HFF-Myc (cell line): ENCODE measurements at places on chromosomes 2 and 18.

DNA sequence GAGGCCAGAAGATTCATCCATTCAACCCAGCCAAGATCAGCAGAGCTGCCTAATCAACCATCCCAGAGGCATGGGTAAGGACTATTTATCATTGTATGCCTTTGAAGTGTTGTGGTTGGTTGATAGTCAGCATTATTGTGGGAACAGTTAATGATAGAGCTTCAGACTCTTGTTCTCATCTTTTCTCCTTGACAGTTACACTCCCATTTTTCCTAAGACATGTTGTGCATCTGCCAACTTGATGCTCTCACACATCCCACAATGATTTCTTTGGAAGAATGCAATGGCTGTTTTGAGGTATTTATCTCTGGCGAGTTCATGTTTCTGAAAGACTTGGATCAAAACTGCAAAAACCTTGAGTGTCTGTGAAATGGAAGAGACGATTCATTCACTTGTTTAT is 55.4 kb downstream of the FASTKD2 start:
- DNase-seq = no peak

DNA sequence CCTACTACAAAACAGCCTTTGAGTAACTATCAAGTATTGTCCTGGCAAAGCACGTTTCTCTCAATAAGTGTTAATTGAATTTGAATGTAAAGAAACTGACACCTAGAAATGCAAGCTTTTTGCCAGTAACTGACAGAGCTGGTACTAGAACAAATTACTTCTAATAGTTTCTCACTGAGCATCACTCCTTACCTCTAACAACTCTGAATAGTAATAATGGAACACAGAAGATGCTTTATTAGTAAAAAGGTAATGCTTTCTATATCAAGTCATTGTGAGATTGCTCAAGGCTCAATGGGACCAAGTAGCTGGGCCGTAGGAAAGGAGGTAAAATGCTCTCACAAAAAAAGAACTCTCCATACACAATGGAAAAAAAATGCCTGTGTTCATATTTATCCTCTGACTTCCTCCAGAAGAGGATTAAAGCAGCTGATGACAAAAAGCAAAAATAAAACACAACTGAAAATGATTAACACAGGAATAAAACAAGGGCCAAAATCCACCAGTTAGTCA is 11.8 kb downstream of the RASGRP3 start:
- no peak for DNase-seq

GRCh38 chr2:23452853-23453420 is 68.0 kb downstream of the KLHL29 start:
- DNase-seq = no peak

GRCh38 chr2:42494355-42495233 is 812 bp upstream of the KCNG3 start:
- DNase-seq = peak; percentile 41

GRCh38 chr18:37160038-37160820 is 331.3 kb downstream of the KIAA1328 start:
- DNase-seq = no peak

GRCh38 chr2:185128346-185128745 is 530.0 kb downstream of the ZNF804A start:
- DNase-seq = no peak

DNA sequence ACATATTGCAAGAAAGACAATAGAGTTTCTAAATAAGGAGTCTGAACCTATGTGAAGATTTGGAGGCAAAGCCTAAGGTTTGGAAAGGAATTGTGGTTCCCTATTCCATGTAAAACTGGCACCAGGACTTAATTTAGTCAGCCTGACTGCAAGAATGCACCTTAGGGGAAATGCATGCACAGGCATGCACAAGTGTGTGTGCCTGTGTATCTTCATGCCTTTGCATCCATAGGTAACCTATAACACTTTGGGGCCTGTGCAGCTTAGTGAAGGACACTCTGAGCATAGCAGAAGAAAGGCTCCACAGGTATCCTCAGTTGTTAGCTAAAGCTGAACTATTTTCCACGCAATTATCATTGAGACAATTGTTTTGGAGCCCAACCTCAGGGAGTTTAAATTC is 73.4 kb downstream of the RPRM start:
- DNase-seq = no peak

GRCh38 chr18:70195852-70196434 is 9.5 kb downstream of the RTTN start:
- DNase-seq = no peak

GRCh38 chr2:50490991-50491390 is 540.9 kb downstream of the NRXN1 start:
- DNase-seq = no peak

- DNase-seq = no peak
These were observed 72.6 kb upstream of the FIGN start for GRCh38 chr2:163808406-163808805.

DNA sequence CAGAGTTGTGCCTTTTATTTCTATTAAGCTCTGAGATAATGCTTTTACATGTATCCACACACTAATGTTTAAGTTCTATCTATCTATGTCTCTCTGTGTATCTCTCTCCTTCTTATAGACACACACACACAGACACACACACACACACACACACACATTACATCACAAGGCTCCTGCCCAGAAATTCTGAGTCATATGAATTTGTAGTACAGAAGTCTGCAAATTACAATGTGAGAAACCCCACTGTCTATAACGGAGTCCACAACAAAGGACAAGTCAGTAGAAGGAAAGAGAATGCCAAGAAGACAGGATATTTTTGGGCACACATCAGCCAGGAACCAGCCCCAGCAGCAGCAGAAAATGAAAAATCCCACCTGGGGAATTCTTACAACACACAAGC is 142.4 kb downstream of the EN1 start:
- no peak for DNase-seq

- DNase-seq = no peak
These were observed 115.5 kb upstream of the ATP8B1 start for GRCh38 chr18:57918601-57919000.

DNA sequence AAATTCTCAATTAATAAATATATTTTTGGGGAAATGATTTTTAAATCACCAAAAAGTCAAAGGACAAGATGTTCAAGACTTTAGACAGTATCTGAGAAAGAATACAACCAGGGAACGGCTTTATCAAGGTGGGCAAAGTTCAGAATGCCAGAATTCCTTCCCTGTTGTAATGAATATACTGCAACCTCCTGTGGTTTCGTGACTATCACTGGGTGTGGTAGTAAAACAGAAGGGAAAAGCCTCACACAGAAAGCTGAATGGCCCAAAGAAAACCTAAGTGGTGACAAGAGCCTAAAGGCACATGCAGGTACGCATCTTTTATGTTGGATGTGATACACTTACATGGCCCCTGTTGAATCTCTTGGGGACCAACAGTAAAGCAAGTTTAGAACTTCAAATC is 37.1 kb downstream of the MBD2 start:
- no peak for DNase-seq

DNA sequence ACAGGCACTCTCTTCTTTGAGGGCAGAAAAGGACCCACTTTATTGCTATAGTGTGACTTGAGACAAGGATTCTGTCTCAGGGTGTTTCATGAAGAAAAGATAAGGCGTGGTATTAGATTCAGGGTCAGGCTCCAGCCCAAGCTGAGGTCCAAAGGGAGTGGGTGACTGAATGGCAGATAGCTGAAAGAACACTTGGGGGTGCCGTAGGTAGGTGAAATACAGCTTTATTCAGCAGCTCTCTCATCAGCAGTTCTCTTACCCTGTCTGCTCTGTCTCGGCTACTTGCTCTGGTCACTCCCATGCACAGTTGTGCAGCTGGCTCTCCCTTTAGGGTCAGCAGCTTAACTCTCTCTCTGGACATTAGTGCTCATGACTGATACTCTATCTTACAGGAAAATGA is 379.9 kb downstream of the LPIN1 start:
- no peak for DNase-seq

DNA sequence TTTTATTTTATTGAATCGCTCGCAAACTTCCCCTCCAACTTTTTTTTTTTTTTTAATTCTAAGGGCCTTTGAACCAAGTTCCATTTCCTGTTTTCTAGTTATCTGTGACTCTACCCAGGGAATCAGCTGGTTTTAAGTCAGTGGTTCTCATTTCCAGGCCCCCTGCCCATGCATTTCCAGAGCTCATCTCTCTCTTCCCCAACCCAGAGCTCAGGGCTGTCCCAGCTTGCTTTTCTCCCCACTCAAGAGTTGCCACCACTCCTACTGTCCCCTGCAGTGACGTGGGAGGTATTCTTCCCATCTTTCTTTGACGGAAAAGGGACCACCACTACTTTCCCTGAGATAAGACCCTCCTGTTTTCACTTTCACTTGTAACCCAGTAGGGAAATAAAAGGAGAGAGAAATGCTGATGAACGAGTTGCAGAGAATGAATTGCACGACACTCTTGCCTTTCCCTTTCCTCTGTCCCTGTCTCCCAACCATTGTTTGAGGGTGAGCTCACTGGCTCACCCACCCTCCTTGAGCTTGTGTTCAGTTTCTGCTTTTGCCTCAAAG is 42.1 kb downstream of the TET3 start:
- no peak for DNase-seq

DNA sequence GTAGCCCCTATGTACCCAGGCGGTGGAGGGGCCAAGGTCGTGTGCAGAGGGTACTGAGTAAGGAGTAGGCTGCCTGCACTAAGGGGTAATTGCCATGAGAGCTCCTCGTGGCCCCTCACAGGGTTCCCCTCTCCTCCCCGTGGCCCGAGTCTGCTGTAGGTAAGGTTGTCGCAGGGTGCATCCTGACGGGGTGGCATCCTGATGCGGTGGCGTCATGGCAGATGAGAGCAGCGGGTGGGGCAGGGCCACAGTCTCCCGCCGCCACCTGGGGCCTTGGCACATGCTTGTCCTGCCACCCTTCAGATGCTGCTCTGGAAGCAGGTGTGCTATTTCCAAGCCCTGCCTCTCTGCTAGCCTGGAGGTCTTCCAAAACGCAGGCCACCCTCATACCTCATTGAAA is 89.7 kb downstream of the EIPR1 start:
- DNase-seq = no peak

DNA sequence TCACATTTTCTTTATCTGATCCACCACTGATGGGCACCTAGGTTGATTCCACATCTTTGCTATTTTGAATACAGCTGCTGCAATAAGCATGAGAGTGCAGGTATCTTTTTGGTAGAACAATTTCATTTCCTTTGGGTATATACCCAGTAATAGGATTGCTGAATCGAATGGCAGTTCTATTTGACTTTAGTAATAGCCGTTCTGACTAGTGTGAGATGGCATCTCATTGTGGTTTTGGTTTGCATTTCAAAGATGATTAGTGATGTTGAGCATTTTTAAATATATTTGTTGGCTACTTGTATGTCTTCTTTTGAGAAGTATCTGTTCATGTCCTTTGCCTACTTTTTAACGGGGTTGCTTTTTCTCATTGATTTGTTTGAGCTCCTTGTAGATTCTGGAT is 72.3 kb downstream of the CCDC138 start:
- DNase-seq = no peak

- no peak for DNase-seq
These were observed 132.0 kb upstream of the RGPD4 start for GRCh38 chr2:107694667-107695066.

GRCh38 chr18:8673256-8674209 is 31.8 kb upstream of the MTCL1 start:
- no peak for DNase-seq

GRCh38 chr2:238100049-238100820 is at the start of gene ESPNL:
ESPNL (plus strand) TSS chr2:238100340; CDS start chr2:238100420, 80 bp downstream.
- DNase-seq = no peak

- no peak for DNase-seq
These were observed 425.8 kb upstream of the POU3F3 start for GRCh38 chr2:104428155-104428554.

DNA sequence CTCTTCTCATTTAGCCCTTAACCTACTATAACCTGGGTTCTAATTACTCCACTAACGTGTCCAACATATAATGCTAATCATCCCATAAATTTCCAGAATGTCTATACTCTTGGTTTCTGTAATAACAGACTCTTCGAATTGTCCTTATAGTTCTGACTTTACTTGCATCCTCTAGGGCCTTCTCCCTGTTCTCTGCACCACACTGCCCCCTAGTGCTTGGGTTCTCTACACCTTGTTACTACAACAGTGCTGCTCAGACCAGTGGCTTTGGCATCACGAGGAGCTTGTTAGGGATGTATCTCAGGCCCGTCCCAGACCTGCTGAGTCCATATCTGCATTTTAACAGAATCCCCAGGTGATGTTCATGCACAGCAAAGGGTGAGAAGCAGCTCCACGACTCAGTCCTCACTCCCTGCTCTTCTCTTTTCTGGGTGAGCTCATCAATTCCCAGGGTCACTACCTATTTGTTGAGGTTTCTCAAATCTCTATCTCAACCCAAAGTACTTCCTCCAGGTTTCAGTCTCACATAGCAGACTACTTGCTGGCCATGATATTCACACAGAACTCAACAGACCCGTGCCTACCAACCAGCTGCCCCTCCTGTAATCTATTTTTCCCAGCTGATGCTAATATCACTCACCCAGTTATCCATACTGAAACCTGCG is 14.5 kb upstream of the DDX1 start:
- DNase-seq = peak; percentile 77

- no peak for DNase-seq
These were observed 26.5 kb upstream of the CREB1 start for GRCh38 chr2:207503234-207503633.

- DNase-seq = no peak
These were observed 70.3 kb downstream of the TMEM17 start for GRCh38 chr2:62435720-62436119.

- no peak for DNase-seq
These were observed 23.9 kb downstream of the PMAIP1 start for GRCh38 chr18:59923539-59924196.

- DNase-seq = peak; percentile 61
These were observed 39.7 kb upstream of the EPAS1 start for GRCh38 chr2:46257476-46257875.

GRCh38 chr2:235000426-235001236 is 48.8 kb downstream of the SH3BP4 start:
- no peak for DNase-seq

- peak; percentile 81 for DNase-seq
These were observed 105.6 kb downstream of the VSNL1 start for GRCh38 chr2:17646081-17646554.

- DNase-seq = no peak
These were observed 40.6 kb downstream of the PDCL3 start for GRCh38 chr2:100603414-100603813.

DNA sequence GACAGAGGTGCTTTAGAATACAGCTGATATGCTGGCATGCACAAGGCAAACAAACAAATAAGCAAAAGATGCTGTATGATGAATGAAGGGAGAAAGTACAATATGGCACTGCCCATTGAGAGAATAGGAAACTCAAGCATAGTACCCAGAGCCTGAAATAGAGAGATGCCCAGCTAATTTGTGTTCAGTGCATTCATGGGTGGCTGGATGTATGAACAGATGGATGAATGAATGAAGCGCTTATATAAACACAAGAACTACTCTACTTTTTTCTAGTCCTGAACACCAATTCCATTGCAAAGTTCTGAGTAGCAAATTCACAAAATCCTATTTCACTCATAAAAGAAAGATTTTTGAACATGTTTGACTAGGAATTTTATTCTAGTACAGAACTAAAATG is 756.3 kb downstream of the SATB2 start:
- DNase-seq = no peak

GRCh38 chr2:51219468-51219867 is 187.5 kb upstream of the NRXN1 start:
- DNase-seq = no peak

- DNase-seq = no peak
These were observed 393.3 kb upstream of the HNRNPA3 start for GRCh38 chr2:176819306-176819705.
